ENCODE measurements at places on chromosomes 5 and 9.
A peak's percentile ranks its signal among the peaks of the same experiment; 100 is the strongest.

- peak; percentile 21 for DNase-seq
Observed at GRCh38 chr9:113590991-113591898, 127.7 kb downstream of the RGS3 start.

DNA sequence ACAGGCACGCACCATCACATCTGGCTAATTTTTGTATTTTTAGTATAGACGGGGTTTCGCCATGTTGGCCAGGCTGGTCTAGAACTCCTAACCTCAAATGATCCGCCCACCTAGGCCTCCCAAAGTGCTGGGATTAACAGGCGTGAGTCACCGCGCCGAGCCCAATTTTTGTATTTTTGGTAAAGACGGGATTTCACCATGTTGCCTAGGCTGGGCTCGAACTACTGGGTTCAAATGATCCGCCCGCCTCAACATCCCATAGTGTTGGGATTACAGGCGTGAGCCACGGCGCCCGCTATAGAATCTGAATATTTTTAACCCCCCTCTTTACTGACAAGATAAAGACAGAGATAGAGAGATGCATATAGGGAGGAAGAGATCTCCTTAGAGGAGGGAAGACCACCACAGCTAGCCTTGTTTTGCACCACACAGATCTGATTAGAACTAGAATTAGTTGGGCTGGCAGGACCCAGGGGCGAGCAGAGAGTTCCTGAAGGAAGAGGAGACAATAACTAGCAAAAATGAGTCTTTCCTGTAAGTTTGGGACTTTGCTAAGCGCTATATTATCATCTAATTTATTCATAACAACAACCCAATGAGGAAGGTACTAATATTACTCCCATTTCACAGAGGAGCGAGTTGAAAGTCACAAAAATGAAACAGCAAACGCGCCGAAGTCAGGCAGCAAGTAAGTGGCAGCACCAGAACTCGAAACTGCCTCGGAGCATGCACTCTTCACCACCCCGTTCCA lies 1.5 kb upstream of the ANKHD1 start:
- no peak for DNase-seq

DNA sequence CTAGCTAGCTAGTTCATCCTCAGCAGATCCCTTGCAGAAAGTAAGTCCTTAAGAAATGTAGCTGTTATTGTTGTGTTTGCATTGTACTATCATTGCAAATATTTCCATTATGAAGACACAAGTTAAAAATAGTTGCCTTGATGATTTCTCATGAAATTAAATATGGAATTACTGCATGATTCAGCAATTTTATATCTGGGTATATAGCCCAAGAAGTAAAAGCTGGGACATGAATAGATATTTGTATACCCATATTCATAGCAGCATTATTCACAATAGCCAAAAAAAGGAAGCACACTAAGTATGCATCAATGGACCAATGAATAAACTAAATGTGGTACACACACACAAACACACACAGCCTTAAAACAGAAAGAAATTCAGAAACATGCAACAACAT lies 6.8 kb downstream of the IFNB1 start:
- no peak for DNase-seq

DNA sequence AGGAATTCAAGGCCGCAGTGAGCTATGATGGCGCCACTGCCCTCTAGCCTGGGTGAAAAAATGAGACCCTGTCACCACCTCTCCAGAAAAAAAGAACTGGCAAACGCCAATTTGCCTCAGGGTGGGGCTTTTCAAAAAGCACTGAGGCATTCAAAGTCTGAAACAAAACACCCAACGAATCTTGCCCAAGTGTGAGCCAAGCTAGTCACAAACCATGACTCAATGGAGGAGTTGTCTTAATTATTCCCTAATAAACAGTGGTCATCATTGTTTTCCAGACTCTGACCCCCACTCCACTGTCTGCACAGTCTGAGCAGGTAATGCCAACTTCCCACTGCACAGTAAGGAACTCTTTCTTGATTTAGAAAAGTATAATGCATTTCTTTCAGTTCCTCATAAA lies 16.8 kb downstream of the FRMD3 start:
- no peak for DNase-seq

DNA sequence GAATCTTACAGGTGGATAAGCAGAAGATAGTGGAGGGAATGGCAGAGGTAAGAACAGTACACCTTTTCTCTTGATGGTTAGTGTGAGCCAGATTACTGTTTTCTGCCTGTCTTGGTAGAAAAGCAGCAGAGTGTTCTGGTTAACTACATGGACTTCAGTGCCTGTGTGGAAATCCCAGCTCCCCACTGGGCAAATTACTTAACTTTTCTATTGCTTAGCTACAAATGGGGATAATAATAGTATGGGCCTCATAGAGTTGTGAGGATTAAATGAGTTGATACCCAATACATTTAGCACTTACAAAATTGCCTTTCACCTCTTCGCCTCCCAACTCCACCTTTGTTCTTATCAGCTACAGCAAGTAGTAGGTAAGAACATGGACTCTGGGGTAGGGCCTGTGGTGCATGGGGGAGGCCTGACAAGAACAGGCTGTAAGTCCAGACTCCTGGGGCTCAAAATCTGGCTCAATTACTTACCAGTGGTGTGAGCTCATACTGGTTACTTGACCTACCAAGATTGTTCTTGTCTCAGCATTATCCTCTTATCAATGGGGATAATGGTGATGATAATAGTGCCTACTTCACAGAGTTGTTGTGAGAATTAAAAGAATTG lies 125.1 kb downstream of the LIFR start:
- no peak for DNase-seq

- DNase-seq, result no peak
Observed at GRCh38 chr5:76406014-76406413, 2.9 kb downstream of the IQGAP2 start.

- no peak for DNase-seq
Observed at GRCh38 chr9:16505199-16505598, 365.3 kb downstream of the BNC2 start.

- DNase-seq, result no peak
Observed at GRCh38 chr9:115715666-115716065, 437.9 kb upstream of the PAPPA start.

DNA sequence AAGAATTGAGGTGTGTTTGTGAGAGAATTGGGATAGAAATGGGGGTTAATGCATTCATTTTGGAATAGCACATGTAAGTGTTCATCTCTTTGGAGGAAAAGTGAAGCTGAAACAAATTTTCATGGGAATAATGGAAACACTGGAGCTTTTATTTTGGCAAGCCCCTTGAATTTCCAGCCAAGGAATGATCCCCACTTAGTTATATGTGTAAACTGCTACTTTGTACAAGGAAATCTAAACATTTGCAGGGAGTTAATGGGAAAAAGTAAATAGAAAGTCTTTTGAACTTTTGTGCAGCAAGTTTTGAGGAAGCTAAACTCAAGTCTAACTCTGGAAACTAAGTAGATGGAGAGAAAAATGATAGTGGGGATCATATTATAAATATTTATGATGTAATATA lies 44.1 kb downstream of the CAMK4 start:
- no peak for DNase-seq

- DNase-seq, result no peak
Observed at GRCh38 chr5:127254729-127255284, 35.8 kb upstream of the MEGF10 start.

DNA sequence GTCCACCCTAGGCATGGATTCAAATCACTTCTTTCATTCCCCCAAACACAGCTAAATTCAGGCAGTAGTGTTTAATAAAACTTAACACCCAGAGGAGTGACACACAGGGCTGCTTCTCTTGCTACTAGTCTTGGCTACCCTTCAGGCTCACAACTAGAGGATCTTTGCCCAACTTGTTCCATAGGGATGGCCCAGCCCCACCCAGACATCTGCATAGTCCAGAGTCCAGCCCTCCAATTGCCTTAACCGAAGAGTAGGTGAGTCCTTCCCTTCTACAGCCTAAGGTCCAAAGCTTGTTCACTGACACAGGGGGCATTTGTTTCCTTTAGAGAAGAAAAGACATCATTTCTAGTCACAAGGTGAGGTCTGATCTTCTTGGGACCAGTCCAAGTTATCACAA lies 15.2 kb upstream of the RXFP3 start:
- no peak for DNase-seq
